IPS-NIHi11 (cell line): ENCODE measurements at places on chromosomes 13 and 19.

DNA sequence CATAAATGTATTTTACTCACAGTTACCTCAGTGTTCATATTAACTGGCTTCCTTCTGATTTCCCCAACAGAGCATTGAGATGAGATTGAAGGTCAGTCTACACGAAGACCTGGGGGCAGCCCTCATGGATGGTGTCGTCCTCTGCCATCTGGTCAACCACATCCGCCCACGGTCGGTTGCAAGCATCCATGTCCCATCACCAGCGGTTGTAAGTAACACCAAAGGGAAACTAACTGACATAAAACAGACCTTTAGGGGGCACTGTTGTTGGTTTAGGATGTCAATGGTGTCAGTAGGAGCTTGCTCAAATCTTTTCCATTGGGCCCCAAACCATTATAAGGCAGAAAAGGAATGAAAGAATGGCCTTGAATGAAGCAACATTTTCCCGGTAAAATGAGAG is 68.2 kb downstream of the ESD start:
- peak; percentile 67 for DNase-seq

GRCh38 chr19:57280962-57281400 is 696 bp downstream of the ZNF460 start:
- DNase-seq = no peak

DNA sequence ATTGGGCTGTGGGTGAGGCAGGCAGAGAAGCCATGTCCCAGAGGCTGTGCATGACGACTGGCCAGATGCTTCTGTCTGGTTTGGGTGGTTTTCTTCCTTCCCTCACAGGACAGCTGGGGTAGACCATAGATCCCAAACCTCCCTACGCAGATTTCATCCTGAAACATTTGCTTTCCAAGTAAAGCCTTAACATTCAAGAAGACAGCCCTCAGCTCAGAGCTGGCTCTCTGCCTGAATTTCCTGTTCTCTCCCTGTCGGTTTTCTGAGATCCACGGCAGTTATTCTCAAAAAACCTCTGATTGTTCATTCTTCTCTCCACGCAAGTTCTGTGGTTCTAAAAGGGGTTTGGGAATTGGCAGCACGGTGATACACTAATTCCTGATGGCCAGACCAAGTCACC is 25.3 kb downstream of the UQCRFS1 start:
- no peak for DNase-seq

DNA sequence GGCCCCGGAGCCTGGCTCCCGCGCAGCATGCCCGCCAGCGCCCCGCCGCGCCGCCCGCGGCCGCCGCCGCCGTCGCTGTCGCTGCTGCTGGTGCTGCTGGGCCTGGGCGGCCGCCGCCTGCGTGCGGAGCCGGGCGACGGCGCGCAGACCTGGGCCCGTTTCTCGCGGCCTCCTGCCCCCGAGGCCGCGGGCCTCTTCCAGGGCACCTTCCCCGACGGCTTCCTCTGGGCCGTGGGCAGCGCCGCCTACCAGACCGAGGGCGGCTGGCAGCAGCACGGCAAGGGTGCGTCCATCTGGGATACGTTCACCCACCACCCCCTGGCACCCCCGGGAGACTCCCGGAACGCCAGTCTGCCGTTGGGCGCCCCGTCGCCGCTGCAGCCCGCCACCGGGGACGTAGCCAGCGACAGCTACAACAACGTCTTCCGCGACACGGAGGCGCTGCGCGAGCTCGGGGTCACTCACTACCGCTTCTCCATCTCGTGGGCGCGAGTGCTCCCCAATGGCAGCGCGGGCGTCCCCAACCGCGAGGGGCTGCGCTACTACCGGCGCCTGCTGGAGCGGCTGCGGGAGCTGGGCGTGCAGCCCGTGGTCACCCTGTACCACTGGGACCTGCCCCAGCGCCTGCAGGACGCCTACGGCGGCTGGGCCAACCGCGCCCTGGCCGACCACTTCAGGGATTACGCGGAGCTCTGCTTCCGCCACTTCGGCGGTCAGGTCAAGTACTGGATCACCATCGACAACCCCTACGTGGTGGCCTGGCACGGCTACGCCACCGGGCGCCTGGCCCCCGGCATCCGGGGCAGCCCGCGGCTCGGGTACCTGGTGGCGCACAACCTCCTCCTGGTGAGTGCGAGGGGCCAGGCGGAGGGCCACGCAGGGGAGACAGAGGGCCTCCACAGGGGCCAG is at the start of gene KL:
Gene KL (plus strand): TSS at position 10 of the 909 bp plus-strand sequence. CDS start 18 bp downstream, at position 28.
- DNase-seq = peak; percentile 49

- DNase-seq = no peak
These were observed 6.0 kb upstream of the STK24 start for GRCh38 chr13:98582947-98583346.

GRCh38 chr13:83895994-83896580 is 13.8 kb upstream of the SLITRK1 start:
- DNase-seq = no peak

GRCh38 chr19:50190439-50190891 is 13.0 kb upstream of the MYH14 start:
- no peak for DNase-seq
